ENCODE measurements at places on chromosomes 4 and X.

GRCh38 chr4:21835712-21836111, 112.9 kb downstream of the KCNIP4 start:
- no peak for DNase-seq

DNA sequence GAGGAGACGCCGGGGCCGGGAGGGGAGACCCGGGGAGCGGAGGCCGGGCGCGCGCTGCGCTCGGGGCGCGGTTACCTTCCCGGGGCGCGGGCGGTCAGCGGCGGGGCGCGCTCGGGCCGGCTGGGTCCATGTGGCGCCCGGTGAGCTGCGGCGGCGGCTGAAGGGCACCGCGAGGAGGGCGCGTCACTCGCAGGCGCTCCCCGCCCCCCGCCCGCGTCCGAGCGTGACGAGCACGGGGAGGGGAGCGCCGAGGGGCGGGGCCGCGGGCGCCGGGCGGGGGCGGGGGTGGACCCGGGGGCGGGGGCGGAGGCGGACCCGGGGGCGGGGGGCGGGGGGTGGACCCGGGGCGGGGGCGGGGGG, at the start of gene CPLX1:
TSS of gene CPLX1 (minus strand) at position 159 of the 360 bp plus-strand sequence. CDS start 1,607 bp downstream, outside the sequence.
- DNase-seq, result no peak

- no peak for DNase-seq
These were observed 182.6 kb downstream of the ATOH1 start for GRCh38 chr4:94011190-94011589.

DNA sequence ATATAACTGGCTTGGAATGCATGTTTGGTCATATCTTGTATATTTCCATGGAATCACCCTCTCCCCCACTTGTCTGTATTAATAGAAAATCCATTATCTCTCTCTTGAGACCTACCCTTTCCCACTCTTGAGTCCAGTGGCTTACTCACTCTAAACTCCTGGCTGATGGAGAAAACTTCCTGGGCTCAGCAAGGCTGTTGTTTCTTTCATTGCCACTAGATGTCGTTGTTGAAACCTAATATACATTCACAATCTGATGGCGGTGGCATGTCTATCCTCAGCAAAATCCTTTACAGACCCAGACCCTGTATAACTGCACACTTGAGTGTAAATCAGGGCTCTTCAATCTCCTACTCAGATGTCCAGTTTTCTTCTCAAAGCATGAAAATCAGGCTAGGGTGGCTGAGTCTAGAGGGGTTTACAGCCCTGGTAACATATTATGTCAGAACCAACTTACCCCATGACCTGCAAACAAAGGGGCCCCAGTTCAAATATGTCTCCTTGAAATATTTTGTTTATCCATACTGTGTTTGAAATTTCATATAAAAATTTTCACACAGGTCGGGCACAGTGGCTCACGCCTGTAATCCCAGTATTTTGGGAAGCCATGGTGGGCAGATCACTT, 70.0 kb upstream of the FAM241A start:
- DNase-seq, result no peak

- DNase-seq, result no peak
These were observed 67.4 kb upstream of the CITED1 start for GRCh38 chrX:72373136-72373535.

DNA sequence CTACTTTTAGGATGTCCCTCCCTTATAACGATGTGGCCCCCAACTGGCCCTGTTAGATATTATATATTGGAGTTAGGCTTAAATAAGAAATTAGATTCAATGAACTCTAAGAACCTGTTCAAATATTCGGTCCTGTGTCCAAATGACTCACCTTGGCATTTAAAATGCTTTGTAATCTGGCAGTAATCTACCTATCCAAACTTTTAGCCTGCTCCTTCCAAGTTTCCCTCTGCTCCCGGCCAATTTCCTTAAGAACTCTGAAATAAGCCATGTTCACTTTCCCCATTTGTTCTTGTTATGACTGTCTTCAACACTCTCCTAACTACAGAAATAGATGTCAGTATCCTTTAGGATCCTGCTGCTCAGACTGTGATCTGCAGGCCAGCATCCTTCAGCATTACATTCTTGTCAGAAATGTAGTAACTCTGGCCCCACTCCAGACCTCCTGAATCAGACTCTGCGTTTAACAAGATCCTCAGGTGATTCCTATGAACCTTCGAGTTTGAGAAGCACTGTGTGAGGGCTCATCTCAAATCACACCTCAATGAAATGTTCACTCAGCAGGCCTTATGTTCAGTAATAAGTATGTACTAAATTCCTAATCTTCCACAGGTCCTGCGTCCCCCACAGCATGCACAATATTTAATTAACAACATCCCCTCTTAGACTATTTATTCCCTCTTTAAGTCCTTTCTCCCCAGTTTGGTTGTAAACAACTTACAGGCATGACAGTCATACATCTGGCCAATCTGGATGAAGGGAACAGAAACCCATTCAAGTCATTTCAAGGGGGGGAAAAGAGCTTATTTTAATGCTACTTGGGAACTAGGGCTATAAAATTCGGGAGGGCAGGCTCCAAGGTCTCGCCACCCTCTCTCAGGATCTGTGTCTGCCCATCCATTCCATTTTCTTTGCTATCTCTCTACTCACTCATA, 3.0 kb downstream of the ATP8A1 start:
- DNase-seq, result no peak

DNA sequence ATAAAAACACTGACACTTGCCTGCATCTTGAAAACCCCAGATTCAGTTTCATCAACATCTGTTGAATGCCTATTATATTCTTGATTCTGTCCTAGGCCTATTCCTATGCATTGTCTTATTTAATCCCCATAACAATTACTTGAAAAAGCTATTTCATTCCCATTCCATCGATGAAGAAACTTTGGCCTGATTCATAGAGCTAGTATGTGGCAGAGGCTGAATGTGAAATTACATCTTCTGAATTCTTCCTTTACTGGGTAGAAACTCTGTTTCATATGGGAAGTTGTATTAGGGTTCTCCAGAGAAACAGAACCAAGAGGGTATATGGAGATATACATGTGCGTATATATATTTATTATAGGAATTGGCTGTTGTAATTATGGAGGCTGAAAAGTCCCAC, 35.0 kb upstream of the SLC4A4 start:
- DNase-seq, result no peak

GRCh38 chr4:98674404-98675173, 16.2 kb upstream of the TSPAN5 start:
- DNase-seq, result no peak

GRCh38 chr4:60655356-60655755, 544.8 kb upstream of the ADGRL3 start:
- no peak for DNase-seq

DNA sequence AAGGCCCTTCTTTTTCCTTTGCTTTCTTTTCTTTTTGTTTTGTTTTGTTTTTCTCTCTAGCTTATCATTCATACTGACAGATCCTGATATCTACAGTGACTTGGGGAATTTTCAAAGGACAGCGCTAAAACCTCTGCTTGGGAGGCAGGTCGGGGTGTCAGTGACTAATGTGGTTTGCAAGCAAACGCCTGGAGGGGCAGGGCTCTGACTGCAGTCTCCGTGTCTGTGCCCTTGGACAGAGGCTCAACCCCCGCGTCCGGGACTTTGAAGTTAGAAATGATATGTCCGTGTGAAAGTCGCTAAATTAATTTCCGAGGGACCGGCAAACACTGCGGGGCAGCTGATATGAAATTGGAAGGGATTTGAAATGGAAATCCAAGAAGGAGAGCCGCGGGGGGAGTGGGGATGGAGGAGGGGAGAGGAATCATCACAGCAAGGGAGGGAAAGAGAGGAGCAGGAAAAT, 312.4 kb downstream of the DHRSX start:
- no peak for DNase-seq

DNA sequence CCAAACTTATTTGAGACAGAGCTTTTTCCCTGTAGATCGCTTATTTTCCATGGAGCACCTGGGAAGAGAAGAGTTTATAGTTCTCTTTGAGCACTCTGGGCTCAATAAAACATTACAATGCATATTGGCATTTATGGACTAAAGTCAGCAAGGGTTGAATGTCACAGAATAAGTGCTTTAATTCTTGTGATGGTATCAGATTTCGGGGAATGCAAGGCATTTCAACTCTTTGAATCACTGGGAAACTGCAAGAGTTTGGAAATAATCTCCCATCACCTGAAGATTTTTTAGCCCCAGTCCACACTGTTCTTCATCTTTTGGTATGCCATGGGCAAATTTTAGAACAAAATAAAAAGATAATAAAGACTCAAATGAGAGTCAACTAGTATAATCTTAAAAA, 111.5 kb upstream of the WDFY3 start:
- DNase-seq, result no peak

GRCh38 chr4:69999420-69999819, 3.7 kb downstream of the STATH start:
- DNase-seq, result no peak

DNA sequence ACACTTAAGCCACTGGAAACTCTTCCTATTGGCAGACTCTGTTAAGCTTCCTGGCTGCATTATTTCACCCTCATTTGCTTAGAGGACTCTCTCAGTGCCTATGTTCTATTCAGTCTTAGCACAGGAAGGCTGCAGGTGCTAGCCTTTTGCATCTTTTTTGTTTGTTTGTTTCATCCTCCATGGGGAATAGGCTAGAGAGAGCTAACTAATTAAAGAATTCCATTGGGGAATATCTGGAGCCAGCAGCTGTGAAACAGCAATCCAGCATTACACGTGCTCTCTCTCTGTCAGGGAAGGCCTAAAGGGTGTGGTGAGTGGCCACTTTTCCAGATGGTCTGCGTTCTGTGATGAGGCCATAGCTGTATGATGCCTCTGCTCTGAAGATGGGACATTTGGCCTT, 633.6 kb downstream of the SPRY1 start:
- peak; percentile 37 for DNase-seq

DNA sequence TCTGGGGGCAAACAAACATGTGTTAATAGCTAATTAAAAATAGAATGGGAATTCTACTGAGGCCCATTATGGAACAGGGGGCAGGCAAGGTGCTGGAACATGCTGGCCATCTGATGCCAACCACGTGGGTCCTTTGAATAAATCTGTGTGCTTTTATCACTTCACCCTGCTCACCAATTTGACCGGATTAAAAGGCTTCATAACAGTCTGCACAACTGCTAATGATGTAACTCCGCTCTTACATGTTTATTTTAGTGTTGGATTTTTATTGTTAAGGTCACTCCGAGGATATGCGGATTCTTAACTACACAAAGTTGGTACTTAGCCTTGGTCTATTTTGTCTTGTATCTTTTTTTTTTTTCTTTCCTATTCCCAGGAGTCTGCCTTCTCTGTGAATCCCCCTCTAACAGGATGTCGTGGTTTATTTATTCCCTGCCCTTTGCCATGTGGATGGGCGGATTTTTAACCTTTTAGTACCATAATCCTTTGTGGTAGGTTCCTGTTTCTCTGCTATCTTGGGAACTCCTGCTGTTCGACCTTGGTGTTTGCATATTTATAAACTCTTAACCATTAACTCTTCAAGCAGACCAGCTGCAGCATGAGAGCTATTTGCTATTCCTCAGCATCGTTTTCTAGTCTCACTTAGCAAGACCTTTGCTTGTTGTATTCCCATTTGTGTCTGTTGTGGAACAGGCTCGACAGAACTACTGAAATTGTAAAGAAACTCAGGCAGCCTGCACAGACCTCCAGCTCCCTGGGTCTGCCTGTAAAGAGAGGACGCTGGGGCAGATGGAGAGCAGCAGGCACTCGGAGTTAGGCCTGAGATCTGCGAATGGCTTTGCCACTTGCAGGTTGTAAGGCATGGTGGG, 38.0 kb downstream of the TRIM2 start:
- DNase-seq, result no peak

GRCh38 chr4:99886146-99886545, 8.1 kb downstream of the LAMTOR3 start:
- DNase-seq, result no peak

- no peak for DNase-seq
These were observed 6.8 kb upstream of the HTRA3 start for GRCh38 chr4:8262637-8263322.

GRCh38 chr4:34950926-34951325, 1293.4 kb downstream of the ARAP2 start:
- DNase-seq, result no peak

- DNase-seq, result no peak
These were observed 31.5 kb upstream of the NAA11 start for GRCh38 chr4:79357365-79357764.

- no peak for DNase-seq
These were observed 38.7 kb downstream of the NHSL2 start for GRCh38 chrX:71949363-71949762.

DNA sequence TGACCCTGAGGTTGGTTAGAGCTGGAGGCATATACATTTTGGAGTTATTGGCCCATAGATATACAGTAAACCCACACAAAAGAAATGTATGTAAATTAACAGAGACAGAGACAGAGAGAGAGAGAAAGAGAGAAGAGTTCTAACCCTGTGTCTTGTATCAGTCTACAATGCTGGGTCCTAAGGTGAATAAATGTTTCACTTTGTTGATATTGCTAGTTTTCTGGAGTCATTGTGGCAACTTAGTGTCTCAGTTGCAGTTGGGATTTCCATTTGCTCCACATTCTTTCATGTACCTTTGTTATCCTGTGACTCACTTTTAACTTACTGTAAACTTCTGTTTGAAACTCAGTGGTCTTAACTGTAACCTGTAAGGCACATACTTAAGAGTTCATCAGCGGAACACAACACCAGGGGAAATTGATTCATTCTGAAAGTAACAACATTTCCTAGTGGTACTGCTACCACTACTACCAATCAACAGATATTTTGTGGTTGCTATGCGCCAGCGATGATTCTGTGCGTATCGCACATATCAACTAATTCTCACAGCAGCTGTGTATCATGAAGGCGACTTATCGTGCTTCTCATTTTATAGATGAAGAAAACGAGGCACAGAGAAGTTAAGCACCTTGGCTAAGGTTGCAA, 38.5 kb upstream of the ETDA start:
- no peak for DNase-seq

DNA sequence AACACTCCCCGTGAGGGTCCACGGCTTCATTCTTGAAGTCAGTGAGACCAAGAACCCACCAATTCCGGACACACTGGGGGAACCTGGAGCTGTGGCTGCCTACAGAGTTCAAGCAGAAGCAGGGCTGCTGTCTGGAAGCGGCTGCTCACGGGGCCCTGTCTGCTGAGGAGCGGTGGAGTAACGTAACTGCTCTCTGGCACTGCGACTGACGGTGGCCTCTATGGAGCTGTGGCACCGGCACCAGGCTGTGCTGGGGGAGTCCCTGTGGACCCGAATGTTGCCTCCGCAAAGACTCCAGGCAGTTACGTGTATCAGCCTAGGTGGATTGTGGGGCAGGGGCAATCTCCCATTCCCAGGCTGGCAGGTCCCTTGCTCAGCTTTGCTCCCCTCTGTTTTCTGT, 703.3 kb upstream of the FRG1 start:
- DNase-seq, result no peak

- DNase-seq, result no peak
These were observed 106.4 kb downstream of the RTL5 start for GRCh38 chrX:72025236-72025770.

DNA sequence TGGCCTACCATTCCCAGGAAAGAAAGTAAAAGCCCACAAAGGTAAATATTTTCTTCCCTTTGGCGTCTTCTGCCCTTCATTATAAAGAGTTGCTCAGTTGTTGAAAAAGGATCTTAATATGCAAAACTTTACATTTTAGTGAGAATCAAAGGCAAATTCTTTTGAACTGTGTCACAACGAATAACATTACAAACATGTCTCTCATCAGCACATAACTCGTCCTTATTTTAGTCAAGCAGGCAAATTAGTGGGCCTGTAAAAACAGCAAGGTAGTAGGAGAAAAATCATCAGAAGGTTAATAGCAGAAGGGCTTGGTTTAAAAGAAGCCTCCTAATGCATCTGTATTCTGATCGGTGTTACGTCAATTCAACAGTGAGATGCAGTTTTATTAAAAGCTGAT, 647.3 kb upstream of the DIPK2B start:
- DNase-seq, result no peak

Measured in uterus (tissue), 4 donors.